ENCODE measurements at places on chromosomes 12 and 14.

DNA sequence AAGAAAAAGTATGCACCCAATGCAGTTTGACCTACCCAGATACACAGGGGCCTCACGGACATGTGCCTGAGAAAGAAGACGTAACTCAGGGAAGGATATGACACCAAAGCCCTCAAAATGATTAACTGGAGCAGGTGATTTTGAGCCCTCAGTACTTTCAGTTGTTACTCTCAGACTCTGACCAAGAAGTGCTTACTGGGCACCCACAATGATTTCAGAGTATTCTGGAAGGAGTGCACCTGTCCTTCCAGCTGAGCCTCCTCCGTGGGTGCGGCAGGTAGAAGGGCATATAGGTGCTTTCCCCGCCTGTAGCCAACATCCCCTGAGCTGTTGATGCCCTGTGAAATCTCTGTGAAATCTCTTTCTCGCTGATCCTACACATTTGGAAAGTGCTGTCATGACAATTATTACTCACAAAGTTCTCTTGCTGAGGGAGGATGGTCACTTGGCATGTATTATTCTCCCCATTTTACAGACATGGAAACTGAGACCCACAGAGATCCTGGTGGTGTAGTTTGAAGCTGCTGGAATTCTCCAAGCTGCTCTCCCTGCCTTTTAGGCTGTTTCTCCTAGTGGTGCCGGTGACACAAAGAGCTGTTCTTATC, 154.3 kb upstream of the CCND2 start:
- no peak for DNase-seq

DNA sequence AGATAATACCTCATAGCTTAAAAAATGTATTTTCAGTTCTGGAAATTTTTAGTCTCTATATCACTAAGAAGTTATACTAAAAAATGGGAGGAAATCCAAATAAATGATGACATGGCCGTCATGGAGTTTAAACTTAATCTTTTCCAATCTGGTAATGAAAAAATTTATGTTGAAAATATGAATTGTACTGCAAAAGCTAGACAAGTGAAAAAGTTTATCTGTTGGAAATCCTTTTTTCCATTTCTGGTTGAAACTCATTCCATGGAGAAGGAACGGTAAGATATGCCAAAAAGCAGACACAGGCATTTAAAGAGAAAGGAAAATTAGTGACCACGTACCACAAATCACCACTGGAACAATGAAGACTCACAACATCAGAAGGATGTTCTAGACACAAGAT, 314.2 kb upstream of the PRICKLE1 start:
- DNase-seq = no peak

GRCh38 chr12:132493482-132494178, 3.7 kb downstream of the FBRSL1 start:
- no peak for DNase-seq

DNA sequence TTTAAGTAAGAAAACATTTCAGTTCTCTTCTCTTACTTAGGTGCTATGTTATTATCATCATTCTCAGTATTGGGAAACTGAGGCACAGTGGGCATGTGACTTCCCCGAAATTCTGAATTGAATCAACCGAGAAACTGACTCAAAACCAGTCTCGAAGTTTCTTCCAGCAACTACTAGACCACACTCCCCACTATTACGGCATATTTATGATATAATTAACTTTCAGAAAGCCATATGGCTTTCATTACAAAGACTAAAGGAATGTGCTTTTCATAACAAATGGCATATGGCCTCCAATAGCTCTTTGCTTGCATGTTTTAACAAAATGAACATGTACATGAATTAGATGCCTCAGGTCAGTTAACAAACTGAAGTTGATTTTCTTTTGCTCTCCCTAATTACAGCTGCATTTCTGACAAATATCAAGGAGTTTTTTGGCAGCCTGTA, 182.9 kb upstream of the SLC38A2 start:
- DNase-seq = no peak

- no peak for DNase-seq
Observed at GRCh38 chr12:124006846-124007713, 34.1 kb downstream of the ZNF664 start.
